ENCODE measurements at places on chromosomes 12 and 14. TPM values are rescaled to one million over a fixed set of nuclear protein-coding genes. Genes with fewer than 3 reads are reported as not detected.

- H3K27ac ChIP-seq = peak overlapping the region; percentile 99
- no peaks in the 10 kb centered on the region for H3K36me3 ChIP-seq
Observed at GRCh38 chr12:57133013-57133569, 4.8 kb downstream of the LRP1 start.

DNA sequence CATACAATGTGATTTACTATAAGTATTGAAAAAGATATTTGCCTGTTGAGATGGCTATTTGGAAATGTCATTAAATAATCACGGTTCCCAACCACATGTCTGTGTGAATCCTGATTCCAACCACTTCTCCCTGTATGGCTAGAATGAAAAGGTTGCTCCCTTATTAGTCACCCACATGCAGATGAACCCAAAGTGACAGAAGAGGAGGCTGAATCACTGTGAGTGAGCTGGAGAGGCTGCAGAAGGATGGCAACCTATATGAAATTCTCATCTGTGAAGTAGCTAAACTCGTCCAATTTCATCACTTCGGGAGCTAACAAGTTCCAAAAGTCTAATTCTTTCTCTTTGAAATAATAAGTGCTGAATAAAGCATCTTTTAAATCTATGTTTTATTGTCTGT is 300.5 kb downstream of the PRKD1 start:
- H3K27me3 ChIP-seq = no peaks in the 10 kb centered on the region
- no peak overlapping the region for H3K27ac ChIP-seq
- no peaks in the 10 kb centered on the region for H3K36me3 ChIP-seq
- no peak for DNase-seq

DNA sequence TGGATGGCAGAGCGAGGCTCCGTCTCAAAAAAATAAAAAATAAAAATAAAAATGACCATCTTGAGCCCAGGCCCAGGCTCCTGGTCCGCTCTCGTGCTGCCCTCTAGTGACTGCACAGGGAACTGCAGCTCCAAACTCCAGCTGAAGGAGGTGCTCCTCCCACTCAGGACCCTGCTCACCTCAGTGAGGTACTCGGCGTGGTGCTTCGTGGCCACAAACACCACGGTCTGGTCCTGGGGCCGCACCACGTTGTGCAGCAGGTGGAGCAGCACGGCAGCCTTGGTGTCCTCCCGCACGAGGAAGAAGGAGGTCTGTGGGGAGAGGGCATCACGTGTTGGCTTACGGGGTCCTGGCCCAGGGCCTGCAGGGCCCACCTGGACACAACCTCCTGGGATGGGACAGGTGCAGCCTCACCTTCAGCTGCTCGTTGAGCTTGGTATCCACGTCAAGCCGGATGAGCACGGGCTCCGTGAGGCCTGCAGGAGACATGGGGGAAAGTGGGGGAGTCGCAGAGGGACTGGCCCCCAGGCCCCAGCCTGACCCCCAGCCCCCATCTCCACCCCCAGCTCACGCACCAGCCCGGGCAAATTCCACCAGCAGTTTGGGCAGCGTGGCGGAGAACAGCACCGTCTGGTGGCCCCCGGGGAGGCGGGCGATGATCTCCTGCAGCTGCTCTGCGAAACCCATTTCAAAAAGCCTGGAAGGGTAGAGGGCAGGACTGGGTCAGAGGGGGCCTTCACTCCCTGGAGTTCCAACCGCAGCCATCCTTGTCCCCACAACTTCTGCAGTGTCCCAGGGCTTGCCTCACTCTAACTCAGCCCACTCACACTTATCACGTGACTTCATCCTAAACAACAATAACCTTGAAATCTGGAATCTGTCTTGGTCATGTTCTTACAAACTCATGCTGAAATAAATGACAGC is 10.6 kb downstream of the DDX54 start:
- peak; percentile 73 for DNase-seq
- H3K27me3 ChIP-seq = no peaks in the 10 kb centered on the region
- H3K27ac ChIP-seq = no peak overlapping the region
- peaks cover 100% of the 10 kb centered on the region for H3K36me3 ChIP-seq

Gene RPL10L
- not detected for total RNA-seq

DNA sequence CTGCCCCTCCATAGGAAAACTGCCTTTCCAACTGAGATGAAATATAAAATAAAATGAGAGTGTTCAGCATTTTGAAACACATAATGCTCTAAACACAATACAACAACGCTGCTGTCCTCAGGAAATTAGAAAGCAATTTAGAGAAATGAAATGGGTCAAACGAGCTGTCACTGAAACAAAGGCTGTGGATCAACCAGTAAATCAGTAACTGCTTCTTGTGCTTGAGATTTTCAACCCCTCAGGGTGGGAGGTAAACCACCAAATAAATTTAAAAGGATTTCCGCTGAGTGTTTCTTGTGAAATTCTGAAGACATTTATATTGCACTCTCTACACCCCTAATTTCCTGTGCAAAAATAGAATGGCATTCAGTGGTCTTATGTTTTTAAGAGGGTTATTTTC is 657.1 kb upstream of the SEL1L start:
- DNase-seq = no peak
- H3K36me3 ChIP-seq = no peaks in the 10 kb centered on the region
- H3K4me3 ChIP-seq = no peak overlapping the region
- no peaks in the 10 kb centered on the region for H3K27me3 ChIP-seq
- H3K27ac ChIP-seq = no peak overlapping the region

- no peak overlapping the region for H3K27ac ChIP-seq
- H3K27me3 ChIP-seq = no peaks in the 10 kb centered on the region
- DNase-seq = no peak
- no peak overlapping the region for H3K4me3 ChIP-seq
Observed at GRCh38 chr12:17456486-17456885, 633.5 kb downstream of the RERGL start.

GRCh38 chr12:2290091-2290490 is 237.3 kb downstream of the CACNA1C start:
- no peaks in the 10 kb centered on the region for H3K36me3 ChIP-seq
- no peaks in the 10 kb centered on the region for H3K27me3 ChIP-seq
- H3K27ac ChIP-seq = peak overlapping the region; percentile 83
- H3K4me3 ChIP-seq = no peak overlapping the region
- no peak for DNase-seq
- peaks cover 100% of the 10 kb centered on the region for H3K4me1 ChIP-seq

GRCh38 chr12:48356041-48356768 is 5.5 kb upstream of the ZNF641 start:
- no peak for DNase-seq
- no peaks in the 10 kb centered on the region for H3K36me3 ChIP-seq
- H3K4me1 ChIP-seq = peaks cover 9% of the 10 kb centered on the region
- H3K27ac ChIP-seq = no peak overlapping the region

DNA sequence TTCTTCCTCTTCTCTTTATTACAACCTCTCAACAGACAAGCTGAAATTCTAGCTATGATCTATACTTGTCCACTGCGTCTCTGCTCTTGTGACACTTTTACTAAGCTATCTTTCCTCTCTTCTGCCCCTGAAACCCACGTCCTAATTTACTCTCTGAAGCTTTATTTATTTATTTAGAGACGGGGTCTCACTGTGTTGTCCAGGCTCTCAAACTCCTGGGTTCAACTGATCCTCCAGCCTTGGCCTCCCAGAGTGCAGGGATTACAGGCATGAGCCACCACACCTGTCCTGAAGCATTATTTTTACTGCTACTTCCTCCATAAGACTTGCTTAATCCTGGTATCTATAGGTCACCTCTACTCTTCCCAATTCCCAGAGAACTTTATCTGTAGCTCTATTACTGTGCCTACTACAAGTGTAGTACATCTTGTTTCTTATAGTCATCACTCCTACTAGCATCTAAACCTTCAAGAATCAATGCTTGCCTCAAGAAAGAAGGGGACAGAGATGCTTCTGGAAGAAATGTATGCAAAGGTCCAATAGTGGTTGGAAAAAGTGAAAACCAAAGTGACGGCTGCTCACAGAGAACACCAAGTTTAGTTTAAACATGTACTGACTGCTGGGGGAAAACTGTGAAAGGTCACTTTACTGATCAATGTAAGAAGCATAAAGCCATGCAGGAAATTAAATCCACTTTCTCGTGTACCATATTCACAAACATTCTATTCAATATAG is 61.3 kb downstream of the MED13L start:
- H3K4me1 ChIP-seq = peaks cover 79% of the 10 kb centered on the region
- no peak for DNase-seq
- H3K36me3 ChIP-seq = no peaks in the 10 kb centered on the region
- H3K27ac ChIP-seq = no peak overlapping the region
- H3K4me3 ChIP-seq = no peak overlapping the region

Gene CRIP1
- total RNA-seq = 65.9 TPM

- no peak overlapping the region for H3K4me3 ChIP-seq
- no peaks in the 10 kb centered on the region for H3K36me3 ChIP-seq
- DNase-seq = no peak
- H3K27ac ChIP-seq = no peak overlapping the region
Observed at GRCh38 chr12:117421068-117421752, 59.8 kb upstream of the NOS1 start.

Gene TMEM63C
- total RNA-seq = 0.63 TPM

DNA sequence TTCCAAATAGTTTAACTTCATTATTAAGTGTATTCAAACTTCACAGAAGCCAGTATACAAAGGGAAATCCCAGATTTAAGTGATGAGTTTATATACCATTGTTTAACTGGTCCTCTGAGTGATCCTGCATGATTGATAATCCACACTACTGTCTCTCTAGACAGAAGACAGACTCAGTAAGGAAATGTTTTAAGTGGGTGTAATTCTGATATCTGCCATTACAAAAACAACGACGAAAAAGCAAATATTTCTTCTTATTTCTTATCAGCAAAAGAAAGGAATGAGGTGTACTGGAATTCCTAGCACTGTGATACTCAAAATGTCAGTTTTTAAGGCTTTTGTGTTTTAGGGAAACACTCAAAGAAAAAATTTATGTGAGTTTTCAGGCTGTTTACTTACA is 127.5 kb downstream of the GPHN start:
- DNase-seq = no peak
- H3K27me3 ChIP-seq = no peaks in the 10 kb centered on the region
- H3K4me3 ChIP-seq = no peak overlapping the region
- no peaks in the 10 kb centered on the region for H3K36me3 ChIP-seq

DNA sequence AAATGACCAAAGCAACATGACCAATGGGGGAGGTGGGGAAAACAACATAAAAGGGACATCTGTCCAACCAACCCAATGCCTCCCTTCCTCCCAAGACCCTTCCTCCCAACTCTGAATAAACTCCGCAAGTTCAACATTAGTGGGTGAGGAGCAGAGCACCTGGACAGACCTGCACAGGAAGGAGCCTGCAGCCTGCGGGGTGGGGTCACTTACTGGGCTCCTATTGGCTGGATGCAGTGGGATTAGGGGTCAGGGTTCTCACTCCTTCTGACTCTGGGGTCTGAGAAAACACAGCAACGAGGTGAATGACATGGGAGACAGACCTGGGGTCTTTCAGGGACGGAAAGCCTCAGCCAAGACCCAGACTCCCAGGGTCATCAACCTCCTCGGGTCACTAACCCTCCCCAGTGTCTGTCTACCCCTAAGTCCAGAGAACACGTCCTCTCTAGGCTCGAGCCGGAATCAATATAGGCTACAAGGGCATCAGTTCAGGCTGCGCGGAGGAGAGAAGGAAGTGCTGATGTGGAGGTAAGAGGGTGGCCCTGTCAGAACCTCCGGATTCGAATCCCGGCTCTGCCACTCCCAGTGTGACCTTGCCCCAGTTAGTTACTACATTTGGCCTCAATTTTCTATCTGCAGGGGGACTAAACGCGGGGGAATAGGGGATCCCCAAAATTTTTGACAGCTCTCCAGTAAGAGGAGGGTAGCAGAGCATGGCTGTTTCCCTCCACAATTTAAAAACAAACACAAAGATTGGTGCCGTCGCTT is 860 bp downstream of the NDRG2 start:
- H3K4me3 ChIP-seq = peak overlapping the region; percentile 83
- no peak for DNase-seq
- H3K4me1 ChIP-seq = peaks cover 60% of the 10 kb centered on the region
- peaks cover 33% of the 10 kb centered on the region for H3K36me3 ChIP-seq

- H3K4me3 ChIP-seq = no peak overlapping the region
- peaks cover 5% of the 10 kb centered on the region for H3K4me1 ChIP-seq
- H3K36me3 ChIP-seq = no peaks in the 10 kb centered on the region
Observed at GRCh38 chr12:105335856-105336255, 5.4 kb downstream of the C12orf75 start.

- H3K27me3 ChIP-seq = peaks cover 9% of the 10 kb centered on the region
- H3K4me3 ChIP-seq = no peak overlapping the region
- H3K4me1 ChIP-seq = no peaks in the 10 kb centered on the region
- peaks cover 64% of the 10 kb centered on the region for H3K36me3 ChIP-seq
- DNase-seq = no peak
Observed at GRCh38 chr12:121003650-121004049, 12.6 kb downstream of the C12orf43 start.

- peaks cover 38% of the 10 kb centered on the region for H3K4me1 ChIP-seq
- no peak overlapping the region for H3K27ac ChIP-seq
- no peak for DNase-seq
- H3K4me3 ChIP-seq = peak overlapping the region; percentile 73
Observed at GRCh38 chr12:65826353-65827171, 2.3 kb downstream of the HMGA2 start.

DNA sequence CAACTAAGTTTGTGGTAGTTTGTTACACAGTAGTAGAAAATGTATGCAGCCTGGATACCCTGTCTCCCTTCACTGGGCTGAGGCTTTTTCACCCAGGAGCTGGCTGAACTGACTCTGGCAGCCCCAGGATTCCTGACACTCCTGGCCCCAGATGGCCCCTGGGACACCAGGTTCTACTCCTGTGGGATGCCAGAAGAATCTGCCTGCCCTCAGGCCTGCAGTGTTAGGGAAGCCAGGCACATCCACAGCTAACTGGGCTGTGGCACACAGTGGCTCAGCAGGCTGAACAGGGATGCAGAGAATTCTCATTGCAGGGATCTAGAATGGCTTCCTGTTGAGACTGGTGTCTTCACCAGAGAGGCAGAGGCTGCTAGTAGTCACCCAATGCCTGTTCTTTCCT is 8.5 kb downstream of the IFI27 start:
- no peak overlapping the region for H3K4me3 ChIP-seq
- no peaks in the 10 kb centered on the region for H3K27me3 ChIP-seq
- DNase-seq = no peak
- H3K4me1 ChIP-seq = peaks cover 18% of the 10 kb centered on the region
- H3K27ac ChIP-seq = no peak overlapping the region

DNA sequence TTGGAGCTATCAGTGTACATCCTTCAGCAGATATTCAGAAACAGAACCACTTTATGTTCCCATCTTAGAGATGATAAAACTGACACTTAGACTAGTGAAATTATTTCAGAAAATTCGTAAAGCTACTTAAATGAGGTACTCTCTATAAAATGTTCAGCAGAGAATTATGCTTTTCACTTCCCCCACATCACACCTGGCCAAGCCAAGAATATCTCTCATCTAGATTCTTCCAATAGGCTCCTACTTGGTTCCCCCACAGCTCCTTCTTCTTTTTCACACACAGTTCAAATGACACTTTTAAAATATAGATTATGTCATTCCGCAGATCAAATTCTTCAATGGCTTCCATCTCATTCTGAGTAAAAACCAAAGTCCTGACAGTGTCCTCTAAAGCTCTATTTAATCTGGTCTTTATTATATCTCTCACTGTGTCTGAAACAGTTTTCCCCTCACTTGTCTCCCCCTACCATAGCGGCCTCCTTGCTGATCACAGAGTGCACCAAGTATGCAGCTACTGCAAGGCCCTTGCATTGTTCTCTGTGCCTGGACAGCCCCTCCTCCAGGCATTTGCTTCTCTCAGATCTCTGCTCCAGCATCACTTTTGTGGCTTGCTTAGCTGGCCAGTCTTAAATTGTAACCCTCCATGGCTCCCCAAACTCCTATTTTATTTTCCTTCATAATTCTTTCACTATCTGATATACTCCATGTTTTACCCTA is 736.8 kb upstream of the USP15 start:
- no peaks in the 10 kb centered on the region for H3K36me3 ChIP-seq
- DNase-seq = no peak
- H3K4me1 ChIP-seq = no peaks in the 10 kb centered on the region
- no peak overlapping the region for H3K4me3 ChIP-seq
- no peak overlapping the region for H3K27ac ChIP-seq

Gene IQSEC3
- 0.69 TPM for total RNA-seq
